ENCODE measurements at places on chromosomes 4 and X. TPM values are rescaled to one million over a fixed set of nuclear protein-coding genes. Genes with fewer than 3 reads are reported as not detected.
A peak's percentile ranks its signal among the peaks of the same experiment; 100 is the strongest.

SCML2 gene
- 1.5 TPM for total RNA-seq

RHOH gene
- total RNA-seq = not detected

MGAT4D gene
- total RNA-seq = not detected

RGS12 gene
- total RNA-seq = 15.1 TPM

EPHA5 gene
- total RNA-seq = 50.2 TPM

GABRG1 gene
- not detected for total RNA-seq

SERPINA7 gene
- not detected for total RNA-seq

GPR119 gene
- total RNA-seq = not detected

EDA2R gene
- 9.2 TPM for total RNA-seq

ETDB gene
- total RNA-seq = not detected

- no peak for DNase-seq
Measured at GRCh38 chr4:138535316-138535715, 293.2 kb upstream of the SLC7A11 start.

GRCh38 chr4:56786955-56787354, 34.5 kb downstream of the SPINK2 start:
- DNase-seq = peak; percentile 49

DNA sequence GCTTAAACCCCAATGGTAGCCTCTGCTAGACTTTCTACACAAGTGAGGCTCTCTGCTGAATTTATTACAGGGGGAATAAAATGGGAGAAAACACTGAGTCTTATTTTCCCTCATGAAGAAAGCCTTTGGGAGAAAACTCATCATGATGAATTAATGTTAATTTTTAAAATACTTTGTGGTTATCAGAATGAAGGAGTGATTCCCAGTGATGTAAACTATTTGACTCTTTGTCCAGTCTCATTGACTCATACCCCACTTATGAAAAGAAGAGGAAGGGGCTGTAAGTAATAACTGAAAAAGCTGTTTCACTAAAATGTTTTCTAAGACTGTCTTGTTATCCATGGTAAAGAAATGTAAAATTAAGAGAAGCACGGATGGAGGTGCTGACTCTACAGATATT, 208.8 kb downstream of the GRIA3 start:
- DNase-seq = no peak

- no peak for DNase-seq
Measured at GRCh38 chr4:139658185-139658584, 7.4 kb upstream of the MGST2 start.

- DNase-seq = no peak
Measured at GRCh38 chrX:72262077-72262476, 15.0 kb downstream of the RPS4X start.

- no peak for DNase-seq
Measured at GRCh38 chrX:31323658-31324057, 251.8 kb upstream of the FTHL17 start.

DNA sequence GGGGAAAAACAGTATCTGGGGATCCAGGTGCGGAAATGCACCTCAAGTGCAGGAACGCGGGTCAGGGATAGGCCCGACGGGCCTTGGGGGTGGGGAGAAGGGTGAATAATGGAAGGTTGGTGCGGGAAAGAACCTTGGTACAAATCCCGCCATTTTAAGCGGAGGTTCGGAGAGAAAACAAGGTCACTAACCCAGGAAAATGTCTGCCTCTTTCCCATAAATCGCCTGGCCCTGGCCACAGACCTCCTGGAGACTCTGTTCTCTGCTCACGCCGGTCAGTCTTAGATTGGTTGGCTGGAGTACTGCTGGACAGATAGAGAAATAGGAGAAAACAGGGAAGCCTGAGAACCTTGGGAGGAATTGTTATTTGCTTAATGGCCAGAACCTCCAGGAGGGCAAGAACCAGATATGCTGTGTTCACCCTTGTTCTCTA, 897 bp upstream of the FBXL5 start:
- peak; percentile 41 for DNase-seq

- DNase-seq = no peak
Measured at GRCh38 chr4:133147921-133148689, 989 bp upstream of the PCDH10 start.

DNA sequence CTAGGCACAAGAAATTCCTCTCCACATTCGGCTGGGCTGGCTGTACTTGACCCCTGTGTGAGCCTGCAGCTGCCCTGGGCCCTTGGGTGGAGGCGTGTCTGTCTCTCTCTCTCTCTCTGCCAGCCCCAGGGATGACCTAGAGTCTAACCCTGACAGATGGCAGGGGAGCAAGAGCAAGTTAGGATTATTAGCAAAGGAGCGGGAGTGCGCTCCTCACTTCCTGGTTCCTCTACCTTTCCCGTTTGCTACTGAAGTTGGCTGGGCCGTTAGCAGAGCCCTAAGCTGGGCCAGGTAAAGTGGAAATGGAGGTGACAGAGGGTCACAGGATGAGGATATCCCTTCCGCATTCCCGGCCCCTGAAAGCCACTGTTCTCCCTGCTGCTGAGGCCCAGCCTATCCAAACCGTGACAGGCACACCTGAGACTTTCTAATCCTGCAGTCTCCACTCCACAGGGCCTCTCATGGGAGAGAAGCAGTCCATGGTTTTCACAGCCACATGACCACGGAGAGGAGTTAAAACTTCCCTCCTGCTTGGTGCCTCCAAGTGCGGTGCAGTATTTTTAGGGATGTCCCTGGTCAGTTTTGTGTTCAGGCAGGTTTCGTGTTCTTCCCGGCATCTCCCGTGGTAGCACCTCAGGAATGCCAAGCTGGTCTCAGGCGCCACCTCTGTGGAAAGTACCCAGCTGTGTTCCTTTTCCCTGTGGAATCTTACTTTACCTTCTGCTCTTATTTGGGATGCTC, 79.3 kb downstream of the CLDN22 start:
- no peak for DNase-seq

DNA sequence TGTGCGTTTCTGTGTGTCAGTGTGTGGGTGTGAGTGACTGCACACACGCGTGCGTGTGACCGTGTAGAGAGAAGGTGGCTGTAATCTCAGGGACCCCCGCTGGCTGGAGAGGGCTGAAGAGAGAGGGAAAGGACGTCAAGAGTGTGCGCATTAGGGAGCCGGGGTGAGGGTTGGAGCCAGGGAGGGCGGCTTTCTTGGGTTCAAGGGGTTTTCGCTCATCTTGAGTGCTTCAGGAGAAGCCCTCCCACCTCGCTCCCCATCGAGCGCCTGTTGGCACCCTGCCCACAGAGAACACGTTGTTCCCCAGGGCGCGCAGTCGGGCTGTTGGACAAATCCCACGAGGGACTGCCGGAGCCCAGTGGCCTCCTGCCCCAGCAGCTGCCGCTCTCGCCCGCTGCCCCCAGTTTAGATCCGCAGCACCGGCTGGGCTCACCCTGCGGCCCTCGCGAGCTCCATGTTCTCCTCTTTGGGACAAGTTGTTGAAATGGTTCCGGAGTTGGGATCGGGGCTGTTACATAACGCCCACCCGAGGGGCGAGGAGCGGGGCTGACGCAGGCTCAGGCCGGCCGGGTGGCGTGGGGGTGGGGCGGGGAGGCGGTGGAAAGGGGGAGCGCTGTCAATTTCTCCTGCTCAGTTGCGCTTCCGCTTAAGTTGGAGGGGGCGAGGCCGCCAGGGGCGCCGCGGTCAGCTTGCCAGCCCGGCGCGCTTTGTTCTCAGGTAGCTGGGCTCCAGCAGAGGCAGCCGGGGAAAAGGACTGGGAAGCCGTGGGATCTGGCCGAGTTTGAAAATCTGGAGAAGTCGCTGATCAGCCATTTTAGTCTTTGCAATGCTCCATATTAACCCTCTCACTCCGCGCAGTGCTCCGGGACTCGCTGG, 1.6 kb downstream of the GRIA2 start:
- peak; percentile 2 for DNase-seq

DNA sequence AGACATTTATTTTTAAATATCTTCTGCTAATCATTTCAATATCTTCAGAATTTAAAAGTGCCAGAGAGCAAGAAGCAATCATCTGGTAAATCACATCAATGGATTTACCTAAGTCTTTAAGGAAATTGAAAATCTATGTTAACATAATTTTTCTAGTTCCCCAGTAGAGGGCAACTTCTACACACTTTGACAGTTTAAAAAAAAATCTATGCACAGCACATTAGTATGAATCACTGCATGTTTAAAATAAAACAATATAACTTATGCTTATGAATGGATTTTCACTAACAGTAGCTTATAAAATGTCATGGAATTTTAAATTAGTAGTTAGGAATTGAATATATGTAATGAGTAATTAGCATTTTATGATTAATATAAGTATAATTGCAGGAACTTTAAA, 126.5 kb downstream of the REELD1 start:
- DNase-seq = peak; percentile 53

- no peak for DNase-seq
Measured at GRCh38 chr4:123849495-123849894, 452.9 kb downstream of the SPRY1 start.

DNA sequence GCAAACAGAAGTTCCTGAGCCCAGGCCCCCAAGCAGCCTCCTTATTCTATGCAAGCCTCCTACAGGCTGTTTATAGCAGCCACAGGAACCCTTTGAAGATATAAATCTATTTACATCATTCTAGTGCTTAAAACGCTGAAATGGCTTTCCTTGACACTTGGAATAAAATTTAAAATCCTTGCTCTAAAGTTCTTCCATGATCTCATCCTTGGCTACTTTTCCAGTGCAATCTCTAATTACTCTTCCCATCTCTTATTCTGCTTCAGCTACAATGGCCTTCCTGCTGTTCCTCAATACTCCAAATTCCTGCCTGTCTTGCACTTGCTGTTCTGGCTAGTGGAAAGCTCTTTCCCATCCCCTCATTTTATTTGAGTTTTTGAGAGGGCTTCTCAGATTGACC, 634.2 kb upstream of the NR3C2 start:
- no peak for DNase-seq

GRCh38 chrX:118383120-118383519, 37.2 kb downstream of the WDR44 start:
- DNase-seq = no peak

GRCh38 chrX:15909605-15910004, 55.0 kb upstream of the AP1S2 start:
- no peak for DNase-seq

DNA sequence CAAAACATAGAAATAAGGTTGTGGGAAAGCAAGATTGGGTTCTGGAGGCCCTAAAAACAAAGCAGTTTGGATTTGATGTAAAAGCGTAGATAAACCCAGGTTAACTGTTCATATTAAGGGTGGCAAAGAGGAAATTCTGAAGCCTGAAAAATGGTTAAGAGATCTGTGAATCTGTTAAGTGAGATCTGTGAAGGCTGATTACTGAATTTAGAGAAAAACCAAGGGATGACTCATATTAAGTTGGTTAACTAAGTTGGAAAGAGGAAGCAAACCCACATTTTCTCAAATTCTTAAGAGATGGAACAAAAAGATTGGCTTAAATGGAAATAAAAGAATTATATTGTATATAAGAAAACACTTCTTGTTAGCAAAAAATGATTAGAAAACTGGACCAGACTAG, 22.8 kb downstream of the GPAT3 start:
- DNase-seq = peak; percentile 58

DNA sequence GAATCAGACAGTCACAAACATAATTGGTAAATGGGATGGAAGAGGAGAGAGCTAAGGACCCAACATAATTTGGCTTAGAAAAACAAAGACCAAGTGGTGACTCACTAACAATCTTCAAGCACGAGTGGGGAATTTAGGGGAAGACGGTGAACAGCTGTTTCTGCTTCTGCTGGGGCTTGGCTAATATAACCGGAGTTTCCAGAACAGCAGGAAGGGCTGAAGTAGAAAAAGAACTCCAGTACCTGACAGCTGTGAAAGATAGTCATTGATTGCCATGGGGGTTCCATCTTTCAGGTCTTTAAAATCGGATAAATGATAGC, 290.9 kb upstream of the LDB2 start:
- peak; percentile 86 for DNase-seq

- peak; percentile 11 for DNase-seq
Measured at GRCh38 chr4:46975812-46976553, 17.4 kb downstream of the GABRA4 start.

- DNase-seq = no peak
Measured at GRCh38 chrX:13074297-13075262, 30.2 kb upstream of the FAM9C start.

DNA sequence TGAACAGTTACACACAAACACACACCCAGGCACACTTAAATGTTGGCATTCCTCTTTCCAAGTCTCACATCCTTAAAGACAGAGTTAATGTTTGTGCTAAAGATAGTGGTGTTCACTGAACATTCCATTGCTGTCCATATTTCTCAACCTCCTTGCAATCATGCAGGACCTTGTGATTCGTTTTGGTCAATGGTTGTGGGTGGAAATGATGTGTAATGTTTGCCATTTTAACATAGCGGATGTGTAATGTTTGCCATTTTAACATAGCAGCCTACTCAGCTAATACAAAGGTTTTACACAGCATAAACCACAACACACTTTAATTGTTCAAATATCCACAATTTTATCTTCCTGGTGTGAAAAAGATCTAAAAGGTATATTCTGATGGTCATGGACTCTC, 93.9 kb downstream of the CEP44 start:
- peak; percentile 14 for DNase-seq

DNA sequence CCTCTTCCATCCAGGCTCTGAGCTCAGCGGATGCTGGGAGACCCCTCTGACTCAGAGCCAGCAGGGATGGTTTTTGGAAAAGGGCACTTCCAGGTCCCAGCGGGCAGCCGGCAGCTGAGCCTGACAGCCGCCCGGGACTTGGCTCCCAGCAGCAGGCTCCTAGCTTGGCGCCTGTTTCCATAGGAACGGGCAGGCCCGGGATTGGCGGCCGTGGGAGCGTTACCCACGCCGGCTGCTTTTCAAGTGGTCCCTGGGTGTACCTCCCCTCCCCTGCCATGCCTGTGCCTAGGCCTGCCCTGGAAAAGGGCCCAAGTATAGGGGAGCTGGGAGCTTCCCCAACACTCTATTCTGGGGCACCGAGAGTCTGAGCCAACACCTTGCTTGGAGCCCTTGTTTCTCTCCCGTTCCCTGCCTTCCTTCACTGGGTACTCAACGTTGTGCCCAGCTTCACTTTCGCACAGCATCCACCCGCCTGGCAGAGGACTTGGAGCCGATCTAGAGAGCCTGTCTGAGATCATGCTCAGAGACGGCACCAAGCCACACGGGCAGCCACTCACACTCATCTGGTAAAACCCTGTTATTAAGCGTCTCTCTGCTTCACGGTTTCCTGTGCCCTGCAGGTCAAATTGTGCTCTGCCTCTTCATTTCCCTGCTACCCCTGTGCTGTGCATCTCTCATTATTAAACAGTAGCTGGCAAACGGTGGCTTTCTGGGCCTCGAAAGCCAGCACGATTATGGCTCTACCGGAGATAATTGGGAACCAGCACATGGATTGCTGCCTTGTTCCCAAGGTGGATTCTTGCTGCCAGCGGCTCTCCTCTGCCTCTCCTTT, 521.5 kb downstream of the BCOR start:
- DNase-seq = no peak

DNA sequence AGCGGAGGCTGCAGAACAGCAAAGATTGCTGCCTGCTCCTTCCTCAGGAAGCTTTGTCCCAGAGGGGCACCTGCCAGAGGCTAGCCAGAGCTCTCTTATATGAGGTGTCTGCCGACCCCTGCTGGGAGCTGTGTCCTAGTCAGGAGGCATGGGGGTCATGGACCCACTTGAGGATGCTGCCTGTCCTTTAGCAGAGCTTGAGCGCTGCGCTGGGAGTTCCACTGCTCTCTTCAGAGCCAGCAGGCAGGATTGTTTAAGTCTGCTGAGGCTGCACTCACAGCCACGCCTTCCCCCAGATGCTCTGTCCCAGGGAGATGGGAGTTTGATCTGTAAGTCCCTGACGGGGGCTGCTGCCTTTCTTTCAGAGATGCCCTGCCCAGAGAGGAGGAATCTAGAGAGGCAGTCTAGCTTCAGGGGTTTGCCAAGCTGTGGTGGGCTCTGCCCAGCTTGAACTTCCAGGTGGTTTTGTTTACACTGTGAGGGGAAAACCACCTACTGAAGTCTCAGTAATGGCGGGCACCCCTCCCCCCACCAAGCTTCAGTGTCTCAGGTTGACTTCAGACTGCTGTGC, 10.9 kb downstream of the DCK start:
- no peak for DNase-seq
